ENCODE measurements at places on chromosomes 3 and 15.
A peak's percentile ranks its signal among the peaks of the same experiment; 100 is the strongest.

DNA sequence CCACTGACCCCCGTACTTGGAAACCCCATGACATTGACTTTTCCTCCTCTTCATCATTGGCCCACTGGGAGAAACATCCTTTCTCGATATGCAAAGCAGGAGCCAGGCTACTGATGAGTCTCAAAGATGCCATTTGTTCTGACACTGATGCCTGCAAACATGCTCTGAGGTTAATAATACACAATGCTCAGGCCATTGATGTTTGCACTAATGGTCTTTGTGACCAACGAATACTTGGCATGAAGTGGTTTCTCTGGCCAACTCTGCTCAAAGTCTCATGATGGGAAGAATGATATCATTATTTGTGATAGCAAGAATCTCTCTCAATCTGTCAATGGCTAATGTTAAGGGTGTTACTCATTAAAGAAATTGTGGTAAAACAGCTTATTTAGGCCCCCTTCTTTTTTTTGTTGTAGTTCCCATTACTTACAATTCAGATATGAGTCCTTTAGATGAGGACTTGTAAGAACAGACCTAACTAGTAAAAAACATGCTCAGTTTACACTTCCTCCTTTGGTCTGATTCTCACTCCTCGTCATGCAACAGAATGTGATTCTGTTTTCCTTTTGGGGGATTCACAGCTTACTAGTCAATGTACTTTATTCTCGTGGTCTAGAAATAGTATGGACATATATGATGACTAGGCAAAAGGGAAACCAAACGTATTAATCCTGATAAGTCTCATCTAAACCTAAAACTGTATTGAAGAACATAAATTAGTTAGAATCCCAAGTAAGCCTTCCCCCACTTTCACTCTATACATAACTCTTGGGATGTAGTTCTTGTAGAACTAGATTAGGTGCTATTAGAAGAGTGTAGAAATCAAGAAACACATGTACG lies 488.8 kb upstream of the DPPA4 start:
- no peak for DNase-seq

DNA sequence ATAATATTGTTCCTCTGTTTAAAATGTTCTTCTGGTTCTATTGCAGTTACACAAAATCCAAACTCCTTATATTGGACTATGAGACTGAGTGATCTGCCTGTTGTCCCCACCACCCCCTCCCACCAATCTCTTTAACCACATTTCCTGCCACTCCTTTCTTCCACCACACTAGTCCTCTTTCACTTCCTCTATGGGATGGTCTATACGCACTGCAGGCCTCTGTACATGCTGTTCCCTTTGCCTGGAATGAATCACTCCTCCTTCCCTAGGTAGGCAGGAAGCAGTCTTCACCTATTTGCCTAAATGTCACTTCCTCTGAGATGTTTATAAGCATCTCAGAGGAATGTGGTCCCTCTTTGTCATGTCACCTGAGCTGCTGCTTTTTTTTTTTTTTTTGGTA lies 4.0 kb downstream of the MAP2K1 start:
- no peak for DNase-seq

DNA sequence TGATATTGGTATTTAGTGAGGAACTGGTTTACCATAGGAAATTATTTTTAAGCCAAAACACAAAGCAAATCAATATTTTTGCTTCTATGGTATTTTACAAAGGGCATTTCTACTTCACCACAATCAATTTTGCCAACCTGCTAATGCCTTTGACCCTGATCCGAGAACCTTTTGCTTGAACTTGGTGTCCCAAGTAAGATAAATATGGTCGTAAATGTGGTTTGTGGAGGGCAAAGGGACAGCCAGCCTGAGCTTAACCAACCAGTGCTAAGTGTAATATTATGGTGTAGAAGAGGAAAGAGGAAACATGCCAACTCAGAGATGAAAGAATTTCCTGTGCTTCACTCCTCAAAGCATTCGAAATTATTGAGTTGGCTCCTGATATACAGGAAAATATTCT lies 148.4 kb downstream of the C3orf38 start:
- no peak for DNase-seq

- no peak for DNase-seq
These were observed 4.1 kb upstream of the GCSAM start for GRCh38 chr3:112136959-112137693.

- DNase-seq: peak; percentile 65
These were observed at the start of gene PLCB2 for GRCh38 chr15:40307421-40308211. TSS of gene PLCB2 (minus strand) at chr15:40307935. CDS start at chr15:40307672, 263 bp downstream.

GRCh38 chr3:5252131-5252530 lies 64.6 kb downstream of the EDEM1 start:
- no peak for DNase-seq

GRCh38 chr15:96261575-96262034 lies 68.9 kb upstream of the NR2F2 start:
- no peak for DNase-seq

- DNase-seq: no peak
These were observed 94.7 kb downstream of the PDZRN3 start for GRCh38 chr3:73530022-73530396.

Measured in CD8-positive, alpha-beta memory T cell (primary cell).